ENCODE measurements at places on chromosomes 2 and 18. TPM values are rescaled to one million over a fixed set of nuclear protein-coding genes. Genes with fewer than 3 reads are reported as not detected.

Gene UGT1A8
- total RNA-seq: not detected

Gene CDH2
- total RNA-seq: 165 TPM

Gene PSTPIP2
- total RNA-seq: 2.8 TPM

Gene CAMKMT
- 7.5 TPM for total RNA-seq

Gene LINC00305
- not detected for total RNA-seq

Gene SOCS6
- total RNA-seq: 48.1 TPM

Gene BCS1L
- total RNA-seq: 30.9 TPM

Gene ERBB4
- not detected for total RNA-seq

Gene KIAA2012
- total RNA-seq: not detected

Gene EMILIN1
- total RNA-seq: 229 TPM

Gene ANKRD30B
- not detected for total RNA-seq

Gene OSR1
- 9.1 TPM for total RNA-seq

Gene TSN
- 79.0 TPM for total RNA-seq

Gene ABCA12
- not detected for total RNA-seq

Data from GM23248 (cell line).